ENCODE measurements at places on chromosomes 5 and 9.

DNA sequence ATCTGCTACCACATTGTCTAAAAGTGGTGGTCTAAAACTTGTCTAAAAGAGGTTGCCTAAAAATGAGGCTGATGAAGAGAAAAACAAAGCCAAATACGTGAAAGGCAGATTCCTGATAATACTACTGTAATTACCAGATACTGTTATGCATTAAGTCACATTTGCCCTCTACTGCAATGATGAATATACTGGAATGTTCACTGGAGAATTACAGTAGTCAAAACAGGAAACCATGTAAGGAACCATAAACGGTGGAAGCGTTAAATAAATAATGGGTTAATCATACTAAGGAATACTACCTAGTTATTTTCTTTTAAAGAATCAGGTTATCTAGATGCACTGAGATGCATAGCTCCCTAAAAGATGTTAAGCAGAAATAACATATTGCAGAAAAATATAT is 201.3 kb downstream of the MCTP1 start:
- DNase-seq, result no peak

- DNase-seq, result no peak
Measured at GRCh38 chr5:80215523-80215922, 40.3 kb downstream of the SERINC5 start.

GRCh38 chr9:82903503-82903902 is 159.4 kb downstream of the RASEF start:
- DNase-seq, result no peak

DNA sequence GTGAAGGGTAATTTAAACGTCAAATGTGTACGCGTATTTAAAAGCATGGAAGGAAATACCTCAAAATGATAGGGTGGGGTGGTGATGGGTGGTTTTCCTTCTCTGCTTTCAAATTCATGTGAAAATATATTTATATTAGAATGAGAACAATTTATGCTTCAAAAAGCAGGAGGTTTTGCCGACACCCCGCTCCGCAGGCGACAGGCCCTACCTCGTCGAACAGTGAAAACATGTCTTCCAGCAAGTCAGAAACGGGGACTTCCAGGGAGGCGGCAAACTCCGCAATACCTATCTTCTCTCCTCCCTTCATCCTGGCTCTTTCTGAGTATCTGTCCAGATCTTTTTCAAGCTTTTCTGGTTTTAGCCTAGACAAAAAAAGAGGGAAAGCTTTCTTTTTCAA is 28.5 kb upstream of the SLC6A3 start:
- no peak for DNase-seq

DNA sequence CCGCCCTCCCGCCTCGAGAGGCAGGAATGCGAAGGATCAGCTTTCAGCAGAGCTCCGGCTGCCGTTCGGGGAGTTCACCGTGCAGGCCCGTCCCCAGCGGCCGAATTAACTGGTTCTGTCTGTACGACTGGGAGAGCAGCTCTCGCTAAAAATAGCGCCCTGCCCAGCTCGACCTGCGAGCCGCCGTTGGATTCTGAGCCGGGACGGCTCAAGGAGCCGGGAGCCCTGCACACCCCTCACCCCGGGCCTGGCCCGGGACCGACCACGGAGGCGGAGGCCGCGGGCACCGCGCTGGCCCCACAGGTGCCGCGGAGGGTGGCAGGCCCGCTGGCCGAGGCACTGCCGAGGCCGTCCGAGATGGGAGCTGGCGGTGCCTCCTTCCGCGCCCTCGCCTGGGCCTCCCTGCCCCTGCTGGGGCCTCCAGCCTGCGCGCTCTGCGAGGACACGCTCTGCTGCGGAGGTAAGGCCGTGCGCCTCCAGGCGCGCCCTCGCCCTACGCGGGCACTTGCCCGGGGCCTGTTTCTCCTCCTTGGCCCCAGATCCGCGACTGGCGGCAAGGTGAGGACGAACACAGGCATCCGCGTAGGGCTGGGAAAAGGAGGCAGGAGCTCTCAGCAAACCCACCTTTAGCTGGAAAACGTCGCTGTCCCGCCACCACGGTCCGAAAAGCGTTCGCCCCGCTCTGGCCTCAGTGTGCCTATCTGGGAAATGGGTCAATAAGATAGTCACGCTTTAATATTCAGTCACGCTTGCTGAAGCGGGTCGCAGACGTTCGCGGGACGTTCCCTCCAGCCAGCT is 53.1 kb upstream of the DAB2IP start:
- DNase-seq, result no peak

- DNase-seq, result no peak
Measured at GRCh38 chr5:173229382-173229959, 5.5 kb downstream of the NKX2-5 start.

GRCh38 chr9:83182071-83182470 is 119.1 kb upstream of the RASEF start:
- no peak for DNase-seq

GRCh38 chr5:41374631-41375030 is 135.8 kb downstream of the PLCXD3 start:
- no peak for DNase-seq

DNA sequence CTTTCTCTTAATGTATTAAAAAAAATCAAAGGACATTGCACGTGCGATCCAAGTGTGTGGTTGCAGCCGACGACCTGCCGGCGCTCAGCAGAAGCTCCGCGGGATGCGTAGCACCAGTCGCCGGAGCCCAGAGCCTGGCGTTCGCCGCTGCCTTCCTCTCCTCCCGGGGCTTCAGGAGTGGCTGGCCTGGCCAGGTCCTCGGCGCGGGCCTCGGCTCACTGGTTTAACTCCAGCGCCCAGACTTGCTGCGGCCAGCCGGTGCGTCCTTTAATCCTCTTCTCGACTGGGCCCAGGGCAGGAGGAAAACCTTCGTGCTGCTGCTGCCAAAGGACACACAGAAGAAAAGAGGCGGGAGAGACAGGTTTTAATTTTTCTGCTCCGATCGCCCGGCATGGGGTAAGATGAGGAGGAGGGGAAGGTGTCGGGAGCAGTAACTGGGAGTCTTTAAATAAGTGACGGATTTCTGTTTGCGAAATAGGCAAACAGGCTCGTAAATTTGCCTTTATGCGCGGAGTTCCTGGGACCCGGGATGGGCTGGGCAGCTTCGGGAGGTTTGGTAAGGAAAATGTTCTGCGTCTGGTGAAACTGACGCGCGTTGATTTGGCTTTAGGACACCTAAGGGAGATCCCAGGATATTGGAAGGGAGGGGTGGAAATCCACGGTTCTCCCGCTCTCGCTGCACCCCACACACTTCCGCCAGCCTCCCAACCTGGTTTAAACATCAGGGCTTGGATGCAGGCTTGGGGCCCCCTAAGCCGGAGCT is 2.3 kb downstream of the HAND1 start:
- DNase-seq, result no peak

GRCh38 chr5:96065685-96066385 is 104.2 kb upstream of the ELL2 start:
- no peak for DNase-seq

GRCh38 chr5:72658161-72658560 is 151.0 kb upstream of the ZNF366 start:
- DNase-seq, result no peak

- no peak for DNase-seq
Measured at GRCh38 chr5:38538161-38538560, 18.3 kb downstream of the LIFR start.

DNA sequence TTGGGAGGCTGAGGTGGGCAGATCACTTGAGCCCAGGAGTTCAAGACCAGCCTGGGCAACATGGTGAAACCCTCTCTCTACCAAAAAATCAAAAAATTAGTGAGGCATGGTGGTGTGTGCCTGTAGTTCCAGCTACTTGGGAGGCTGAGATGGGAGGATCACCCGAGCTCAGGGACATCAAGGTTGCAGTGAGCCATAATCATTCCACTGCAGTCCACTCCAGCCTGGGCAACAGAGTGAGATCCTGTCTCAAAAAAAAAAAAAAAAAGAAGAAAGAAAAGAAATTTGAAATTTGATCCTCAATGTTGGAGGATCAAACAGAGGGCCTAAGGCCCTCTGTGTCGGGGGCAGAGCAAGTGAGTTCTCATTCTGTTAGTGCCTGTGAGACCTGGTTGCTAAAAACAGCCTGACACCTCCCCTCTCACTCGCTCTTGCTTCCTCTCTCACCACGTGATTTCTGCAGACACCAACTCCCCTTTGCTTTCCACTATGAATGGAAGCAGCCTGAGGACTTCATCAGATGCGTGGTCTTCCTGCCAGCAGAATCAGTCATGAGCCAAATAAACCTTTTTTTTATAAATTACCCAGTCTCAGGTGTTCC is 8.4 kb upstream of the GOLPH3 start:
- DNase-seq, result no peak

DNA sequence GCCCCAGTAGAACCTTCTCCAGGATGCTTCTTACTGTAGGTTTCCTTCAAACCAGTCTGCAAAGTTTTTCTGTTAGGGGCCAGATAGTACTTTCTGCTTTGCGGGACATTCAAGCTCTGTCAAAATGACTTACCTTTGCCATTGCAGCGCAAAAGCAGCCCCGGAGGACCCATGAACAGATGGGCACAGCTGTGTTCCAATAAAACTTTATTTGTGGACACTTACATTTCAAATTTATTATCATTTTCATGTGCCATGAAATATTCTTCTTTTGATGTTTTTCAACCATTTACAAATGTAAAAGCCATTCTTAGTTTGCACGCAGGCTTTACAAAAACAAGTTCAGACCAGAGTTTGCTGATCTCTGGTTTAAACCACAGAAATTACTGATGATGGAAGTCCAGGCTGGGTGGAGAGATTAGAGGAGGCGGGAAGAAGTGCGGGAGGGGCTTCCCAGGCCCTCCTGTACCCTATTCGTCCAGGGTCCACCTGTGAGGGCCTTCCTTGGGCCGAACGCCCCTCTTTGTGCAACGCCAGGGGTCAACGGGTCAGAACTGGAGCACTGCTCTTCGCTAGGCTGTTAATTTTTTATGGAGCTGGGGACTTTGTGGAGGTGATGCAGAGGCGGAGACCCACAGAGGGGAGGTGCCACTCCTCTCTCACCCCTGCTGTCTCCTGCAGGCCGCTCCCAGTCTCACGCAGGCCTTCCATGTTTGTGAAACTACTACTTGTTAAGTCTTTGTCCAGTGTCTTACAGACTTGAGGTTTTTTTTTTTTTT is 7.6 kb upstream of the ASS1 start:
- DNase-seq, result no peak

DNA sequence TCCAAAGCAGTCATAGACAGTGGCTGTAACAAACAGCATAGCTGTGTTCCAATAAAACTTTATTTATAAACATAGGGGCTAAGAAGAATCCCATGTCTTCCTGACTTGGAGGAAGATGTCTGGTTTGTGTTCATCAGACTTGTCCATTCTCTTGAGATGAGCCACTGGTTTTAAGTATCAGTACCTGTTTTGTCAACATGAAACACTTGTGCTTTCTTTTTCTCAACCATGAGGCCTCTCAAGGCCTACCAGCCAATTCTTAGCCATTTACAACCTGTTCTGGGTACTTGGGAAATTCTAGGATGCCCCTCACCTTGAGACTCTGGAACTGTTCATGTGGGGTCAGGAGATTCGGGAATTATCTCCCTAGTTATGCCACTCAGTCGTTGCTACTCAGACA is 154.3 kb upstream of the PPP1R2B start:
- DNase-seq, result no peak

Data from activated T-helper 1 cell treated with anti-CD3 and anti-CD28 coated beads, Interleukin-2, amount 50 U/mL, for 16 hours (primary cell).